ENCODE measurements at places on chromosomes 5 and 9.

DNA sequence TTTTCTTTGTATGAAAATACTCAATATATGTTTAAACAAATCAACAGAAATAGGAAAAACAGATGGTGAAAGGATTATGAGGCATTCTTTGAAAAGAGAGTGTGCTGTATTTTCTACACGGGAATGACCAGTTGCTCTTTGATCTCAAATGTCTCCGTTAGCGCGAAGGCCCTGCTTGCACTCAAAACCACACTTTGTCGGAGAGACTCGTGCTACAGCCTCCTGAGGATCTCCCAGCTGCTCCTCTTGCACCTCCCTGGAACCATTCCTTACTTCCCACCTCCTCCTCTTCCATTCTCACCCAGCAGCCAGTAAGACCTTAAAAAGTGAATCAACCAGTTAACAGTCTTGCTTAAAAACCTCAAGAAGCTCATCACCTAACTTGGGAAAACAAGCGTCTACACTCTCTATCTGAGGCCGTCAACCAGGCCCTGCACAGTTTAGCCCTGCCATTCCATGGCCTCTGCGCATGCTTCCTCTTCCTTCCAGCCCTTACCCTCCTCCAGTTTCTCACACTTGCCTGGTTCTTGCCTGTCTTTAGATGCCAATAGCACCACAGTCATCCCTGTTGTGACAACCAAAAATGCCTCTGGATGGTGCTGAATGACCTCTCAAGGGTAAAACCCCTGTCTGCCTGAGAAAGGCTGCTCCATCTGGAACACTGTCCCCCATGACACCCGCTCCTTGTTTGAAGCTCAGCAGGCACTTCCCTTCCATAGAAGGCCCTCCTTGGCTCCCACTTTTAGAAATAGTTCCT is 594.7 kb upstream of the WWC1 start:
- no peak for DNase-seq

DNA sequence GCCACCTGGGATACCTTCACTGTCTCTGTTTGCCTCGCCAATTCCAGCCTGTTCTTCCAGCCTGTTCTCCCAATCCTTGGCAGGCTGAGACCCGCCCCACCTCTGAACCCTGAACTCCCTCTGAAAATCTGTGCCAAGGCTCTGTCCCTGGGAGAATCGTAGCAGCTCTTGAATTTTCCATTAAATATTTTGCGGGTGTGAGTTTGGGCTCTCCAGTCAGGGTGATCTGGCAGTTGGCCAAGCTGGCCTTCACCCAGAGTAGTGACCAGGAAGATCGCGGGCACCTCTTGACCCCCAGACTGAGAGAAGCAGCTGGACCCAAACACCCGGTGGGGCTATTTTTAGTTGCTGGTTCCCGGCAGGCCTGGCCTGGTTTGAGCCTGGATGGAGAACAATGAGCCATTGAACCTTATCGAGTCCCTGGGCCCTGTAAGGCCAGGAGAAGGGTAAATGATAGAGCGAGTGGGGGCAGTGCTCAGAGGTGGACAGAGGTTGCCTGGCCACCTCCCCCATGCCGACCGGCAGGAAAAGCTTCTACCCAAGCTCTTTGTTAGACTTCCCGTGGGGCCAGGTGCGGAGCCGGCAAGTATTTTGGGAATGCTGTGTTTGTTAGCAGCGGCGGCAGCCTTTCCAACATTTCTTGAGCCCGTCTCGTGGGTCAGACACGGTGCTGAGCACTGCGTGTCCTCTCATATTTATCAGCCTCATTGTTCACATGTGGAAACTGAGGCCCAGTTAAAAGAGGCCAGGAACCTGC is 146.2 kb downstream of the RGS3 start:
- DNase-seq = no peak

DNA sequence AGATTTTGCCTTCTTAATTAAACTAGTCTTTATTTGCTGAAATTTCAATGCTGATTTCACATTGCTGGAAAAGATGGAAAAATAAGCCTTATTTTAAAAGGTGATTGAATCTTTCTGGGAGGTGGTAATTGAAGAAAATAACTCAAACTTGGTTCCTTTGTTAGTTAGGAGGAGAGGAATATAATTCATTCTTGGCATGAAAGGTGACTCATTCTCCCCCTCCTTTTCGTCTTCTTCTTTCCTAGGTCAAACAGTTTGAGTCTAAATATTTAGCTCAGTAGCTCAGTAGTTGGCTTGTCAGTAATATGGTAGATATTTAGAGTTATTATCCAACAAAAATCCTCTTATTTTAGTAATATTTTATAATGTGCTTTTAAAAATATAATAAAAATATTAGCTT is 353.9 kb upstream of the MEF2C start:
- no peak for DNase-seq

- DNase-seq = no peak
Measured at GRCh38 chr5:115840873-115841272, 492 bp downstream of the ATG12 start.

DNA sequence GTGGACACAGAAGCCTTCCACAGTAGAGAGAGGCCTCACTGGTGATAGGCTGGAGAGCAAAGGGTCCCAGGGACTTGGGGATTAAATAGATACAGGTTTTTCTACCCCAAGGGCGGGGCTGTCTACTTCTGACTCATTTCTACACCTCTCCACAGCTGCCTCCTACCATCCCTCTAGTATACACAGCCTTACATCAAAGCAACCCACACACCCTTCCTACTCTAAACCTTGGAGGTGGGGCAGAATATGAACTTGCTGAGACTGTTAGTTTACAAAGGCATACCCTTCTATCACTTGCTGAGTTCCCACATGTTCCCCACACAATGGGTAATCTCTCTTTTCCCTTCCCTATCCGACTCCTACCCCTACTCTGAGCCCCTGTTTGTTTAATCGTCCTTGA is 19.9 kb upstream of the PCA3 start:
- no peak for DNase-seq

DNA sequence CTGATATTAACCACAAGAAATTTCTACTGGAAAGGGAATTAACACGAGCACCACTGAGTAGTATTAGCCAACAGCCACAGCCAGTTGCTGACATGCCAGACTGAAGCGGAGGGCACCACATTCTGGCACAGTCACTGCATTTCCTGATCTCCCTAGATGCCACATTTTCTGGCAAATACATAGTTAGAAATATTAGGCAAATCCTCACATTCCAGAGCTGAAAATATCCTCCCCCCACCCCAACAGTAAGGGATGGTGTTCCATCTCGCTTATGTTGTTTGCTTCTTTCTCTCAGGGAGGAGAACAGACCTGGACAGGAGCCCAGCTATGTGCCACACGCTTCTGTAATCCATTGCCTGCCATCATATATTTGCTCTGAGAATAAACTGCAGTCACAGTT is 32.8 kb upstream of the MCTP1 start:
- DNase-seq = no peak

- DNase-seq = no peak
Measured at GRCh38 chr5:32042551-32042961, 131.6 kb downstream of the GOLPH3 start.

GRCh38 chr9:81589819-81590218 is 99.5 kb downstream of the TLE1 start:
- no peak for DNase-seq

DNA sequence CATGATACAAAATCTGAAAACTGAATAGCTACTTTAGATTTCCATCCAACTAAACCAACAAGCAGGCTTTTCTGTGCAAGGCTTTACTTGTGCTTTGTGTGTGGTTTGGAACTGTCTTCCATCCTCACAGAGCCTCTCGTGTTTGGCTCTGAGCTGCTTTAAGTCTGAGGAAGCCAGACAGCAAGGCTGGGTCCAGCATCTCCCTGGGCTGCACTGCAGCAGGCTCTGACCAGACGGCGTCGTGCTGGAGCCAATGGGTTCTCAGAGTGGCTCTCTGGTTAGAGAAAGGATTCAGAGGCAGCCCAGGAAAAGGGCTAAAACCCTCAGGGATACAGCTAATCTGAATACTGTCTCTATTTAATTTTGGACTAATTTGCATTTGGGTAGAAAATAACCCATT is 207.9 kb upstream of the EFNA5 start:
- no peak for DNase-seq
